ENCODE measurements at places on chromosomes 2 and 18.

GRCh38 chr2:156083763-156084493 lies 248.6 kb downstream of the NR4A2 start:
- DNase-seq, result no peak

GRCh38 chr2:120520454-120520853 lies 174.5 kb downstream of the INHBB start:
- DNase-seq, result no peak

DNA sequence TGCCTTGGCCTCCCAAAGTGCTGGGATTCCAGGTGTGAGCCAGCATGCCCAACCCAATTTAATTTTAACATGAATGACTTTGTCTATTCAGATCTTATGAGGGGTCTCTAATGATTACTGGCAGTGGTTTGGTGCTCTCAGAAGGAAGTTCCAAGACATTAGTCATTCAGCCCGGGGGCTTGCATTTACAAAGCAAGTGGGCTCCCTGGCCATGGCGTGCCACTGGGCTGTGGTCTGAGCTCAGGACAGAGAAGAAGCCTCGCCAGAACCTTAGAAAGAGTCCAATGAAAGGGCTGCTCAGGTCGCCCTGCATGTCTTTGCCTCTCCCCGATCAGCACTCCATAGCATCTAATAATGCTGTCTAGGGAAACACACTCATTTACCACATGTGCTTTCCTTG lies 182.6 kb upstream of the CHAC2 start:
- no peak for DNase-seq

DNA sequence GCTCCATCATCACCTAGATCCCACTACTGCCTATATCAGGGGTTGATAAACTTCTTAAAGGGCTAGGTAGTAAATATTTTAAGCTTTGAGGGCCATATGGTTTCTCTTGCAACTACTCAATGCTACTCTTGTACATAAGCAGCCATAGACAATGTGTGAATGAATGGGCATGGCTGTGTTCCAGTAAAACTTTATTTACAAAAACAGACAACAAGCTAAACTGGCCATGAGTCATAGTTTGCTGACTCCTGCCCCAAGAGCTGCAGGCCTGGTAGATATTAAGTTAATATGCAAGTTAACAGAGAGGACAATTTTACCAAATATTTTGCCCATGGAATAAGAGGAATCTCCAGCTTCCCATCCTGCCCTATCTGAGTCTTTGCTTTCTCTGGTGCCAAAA lies 29.8 kb upstream of the MYO3B start:
- no peak for DNase-seq

- DNase-seq, result peak; percentile 5
Measured at GRCh38 chr2:74317701-74318100, 25.5 kb downstream of the SLC4A5 start.

DNA sequence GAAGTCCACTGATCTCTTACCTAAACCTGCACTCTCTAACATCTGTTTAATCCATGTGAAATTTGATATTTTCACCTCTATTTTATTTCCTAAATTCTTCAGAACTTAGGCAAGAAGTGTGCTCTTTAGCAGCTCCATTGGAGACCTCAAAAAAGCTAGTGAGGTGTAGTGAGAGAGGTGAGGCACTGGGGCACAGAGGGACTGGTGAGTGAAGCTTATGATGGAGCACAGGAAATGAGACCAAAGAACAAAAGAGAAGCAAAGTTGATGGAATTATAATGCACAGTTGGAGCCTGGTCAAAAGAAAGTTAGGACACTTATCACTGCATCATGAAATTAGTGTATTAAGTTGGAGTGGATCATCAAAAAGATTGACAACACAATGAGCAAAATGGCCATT lies 1050.7 kb upstream of the NRXN1 start:
- peak; percentile 68 for DNase-seq

DNA sequence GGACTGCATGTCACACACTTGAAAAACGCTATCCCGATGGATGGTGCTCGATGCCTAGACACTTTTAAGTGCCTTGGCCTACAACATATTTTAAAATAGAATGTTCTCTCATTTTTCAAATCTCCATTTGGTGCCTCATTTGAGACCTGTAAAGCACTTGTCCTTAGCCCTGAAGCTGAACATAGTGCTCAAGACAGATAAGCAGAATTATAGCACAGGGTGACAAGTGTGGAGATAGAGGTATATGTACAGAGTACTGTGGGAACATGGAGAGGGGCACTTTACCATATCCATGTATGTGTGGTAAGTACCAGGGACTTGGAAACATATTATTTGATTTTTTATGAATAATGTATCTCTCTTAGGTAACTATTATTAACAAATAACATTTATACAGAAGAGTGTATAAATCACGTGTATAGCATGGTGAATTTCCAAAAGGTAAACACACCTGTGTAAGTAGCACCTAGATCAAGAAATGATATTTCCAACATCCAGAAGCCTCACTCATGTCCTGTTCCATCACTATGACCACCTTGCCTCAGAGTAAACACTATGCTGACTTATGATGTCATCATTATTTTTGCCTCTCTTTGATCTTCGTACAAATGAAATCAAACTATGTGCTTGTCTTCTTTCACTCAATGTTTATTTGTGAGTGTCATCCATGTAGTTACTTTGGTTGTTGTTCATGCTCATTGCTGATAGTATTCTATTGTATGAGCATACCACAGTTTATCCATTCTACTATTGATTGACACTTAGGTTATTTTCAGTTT lies 103.6 kb downstream of the BABAM2 start:
- DNase-seq, result no peak

DNA sequence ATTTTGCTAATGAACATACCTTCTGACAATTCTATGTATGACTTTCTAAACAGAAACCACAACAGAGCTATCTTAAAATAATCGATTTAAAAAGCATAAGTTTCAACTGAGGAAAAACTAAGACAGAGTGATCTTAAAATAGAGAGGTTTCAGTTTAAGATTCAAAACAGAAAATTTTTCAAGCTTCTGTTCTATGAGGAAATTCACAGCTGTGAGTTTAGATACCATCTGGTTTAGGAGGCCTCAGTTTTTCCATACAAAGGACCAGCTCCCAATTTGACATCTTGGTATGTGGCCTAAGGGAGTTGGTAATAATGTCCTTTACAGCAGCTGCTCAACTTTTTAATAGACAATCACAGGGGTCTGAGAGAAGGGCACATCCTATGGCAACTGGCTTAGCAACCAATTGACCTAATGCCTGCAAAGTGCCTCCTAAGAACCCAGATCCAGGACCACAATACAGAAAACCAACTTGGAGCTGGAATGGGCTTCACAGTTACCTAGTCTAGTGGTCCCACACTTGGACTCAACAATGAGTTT lies 39.7 kb downstream of the MDH1 start:
- DNase-seq, result no peak

- no peak for DNase-seq
Measured at GRCh38 chr18:37334631-37335408, 230.8 kb downstream of the CELF4 start.

- no peak for DNase-seq
Measured at GRCh38 chr18:69969491-69969890, 21.8 kb upstream of the CD226 start.

GRCh38 chr2:206159346-206160124 lies at the start of the genes EEF1B2 and NDUFS1:
EEF1B2 (plus strand) TSS chr2:206159895; CDS start chr2:206159980, 85 bp downstream.
NDUFS1 (minus strand) TSS chr2:206159444; CDS start chr2:206153678, 5,766 bp downstream.
- peak; percentile 95 for DNase-seq

- DNase-seq, result no peak
Measured at GRCh38 chr2:262117-262516, 1.7 kb downstream of the SH3YL1 start.

DNA sequence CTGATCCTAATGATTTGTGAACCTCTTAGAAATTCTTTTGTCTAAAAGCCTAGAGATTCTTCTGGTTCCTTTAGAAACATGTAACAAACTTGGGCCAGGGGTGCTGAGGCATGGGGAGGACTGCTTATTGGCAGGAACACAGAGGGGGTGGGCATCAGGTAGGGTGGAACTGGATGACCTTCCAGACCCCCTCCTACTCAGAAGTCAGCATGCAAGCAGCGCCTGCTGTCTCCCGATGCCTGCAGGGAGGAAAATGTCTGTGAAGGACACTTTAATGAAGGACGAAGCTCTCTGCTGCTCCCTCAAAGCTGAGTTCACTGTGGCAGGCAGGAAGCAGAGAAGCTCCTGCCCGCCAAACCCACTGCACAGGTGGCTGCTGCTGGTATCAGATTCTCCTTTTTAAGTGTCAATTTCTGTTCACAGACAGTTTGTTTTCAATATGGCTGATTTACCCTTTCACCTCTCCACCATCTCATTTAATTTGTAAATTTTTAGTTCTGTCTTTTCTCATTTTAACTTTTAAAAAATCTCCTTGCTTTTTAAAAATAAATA lies 19.4 kb downstream of the COA5 start:
- DNase-seq, result no peak

GRCh38 chr18:75802681-75803080 lies 375.2 kb upstream of the SMIM21 start:
- no peak for DNase-seq

- DNase-seq, result no peak
Measured at GRCh38 chr2:21891191-21891590, 767.4 kb downstream of the TDRD15 start.

- no peak for DNase-seq
Measured at GRCh38 chr2:8215982-8216381, 465.9 kb upstream of the ID2 start.

- DNase-seq, result no peak
Measured at GRCh38 chr2:77823028-77823427, 300.9 kb upstream of the LRRTM4 start.

GRCh38 chr2:1370461-1370860 lies 42.8 kb upstream of the TPO start:
- DNase-seq, result no peak

- DNase-seq, result no peak
Measured at GRCh38 chr2:113791697-113792590, 35.5 kb upstream of the SLC35F5 start.

- no peak for DNase-seq
Measured at GRCh38 chr2:80968450-80968849, 663.9 kb upstream of the LRRTM1 start.

DNA sequence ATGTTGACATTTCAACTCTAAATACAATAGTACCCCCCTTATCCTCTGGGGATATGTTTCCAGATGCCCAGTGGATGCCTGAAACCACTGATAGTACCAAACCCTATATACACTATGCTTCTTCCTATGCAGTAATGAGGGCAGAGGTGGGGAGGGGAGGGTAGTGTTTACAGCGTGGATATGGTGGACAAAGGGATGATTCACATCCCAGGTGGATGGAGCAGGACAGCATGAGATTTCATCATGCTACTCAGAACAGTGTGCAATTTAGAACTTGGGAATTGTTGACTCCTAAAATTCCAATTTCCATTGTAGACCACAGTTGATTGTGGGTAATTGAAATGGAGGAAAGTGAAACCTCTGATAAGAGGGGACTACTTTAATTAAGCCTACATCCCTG lies 75.4 kb downstream of the TSN start:
- no peak for DNase-seq

- DNase-seq, result no peak
Measured at GRCh38 chr2:181752301-181752700, 72.0 kb upstream of the NEUROD1 start.

GRCh38 chr2:170122883-170123547 lies 54.9 kb upstream of the MYO3B start:
- DNase-seq, result no peak

DNA sequence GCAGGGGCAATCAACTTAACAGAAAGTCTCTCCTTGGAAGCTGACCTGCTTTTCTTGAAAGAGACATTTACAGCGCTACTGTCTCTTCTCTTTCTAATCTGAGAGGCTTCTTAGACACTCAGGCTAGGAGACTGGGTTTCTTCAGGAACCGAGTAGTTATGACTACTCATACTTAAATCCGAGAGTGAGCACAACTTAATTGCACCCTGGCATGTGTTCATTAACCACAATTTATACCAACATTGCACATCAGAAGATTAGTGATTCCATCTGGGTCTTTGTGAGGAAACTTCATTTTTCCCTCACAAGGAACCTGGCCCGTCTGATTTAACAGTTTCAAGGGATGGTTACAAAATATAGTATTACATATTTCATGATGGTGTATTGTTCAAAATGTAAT lies 176.9 kb downstream of the UBE2E3 start:
- no peak for DNase-seq

DNA sequence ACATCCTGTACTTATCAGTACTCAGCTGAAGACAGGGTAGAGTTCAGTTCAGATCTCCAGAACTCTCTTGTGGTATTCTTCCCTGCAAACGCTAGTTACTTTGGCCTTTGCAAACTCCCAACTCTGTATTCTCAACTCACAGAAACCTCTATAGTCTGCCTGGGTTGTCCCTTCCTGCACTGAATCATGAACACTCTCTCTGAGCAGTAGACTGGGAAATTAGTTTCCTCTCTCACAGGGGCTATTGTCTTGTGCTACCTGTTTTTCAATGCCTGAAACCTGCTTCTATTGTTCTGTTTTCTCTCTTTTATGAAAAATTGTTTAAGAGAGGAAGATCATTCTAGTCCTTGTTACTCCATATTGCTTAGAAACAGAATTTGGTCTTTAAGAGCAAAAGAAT lies 134.7 kb downstream of the VIT start:
- DNase-seq, result no peak

GRCh38 chr2:218788529-218789255 lies 6.7 kb downstream of the CYP27A1 start:
- no peak for DNase-seq

DNA sequence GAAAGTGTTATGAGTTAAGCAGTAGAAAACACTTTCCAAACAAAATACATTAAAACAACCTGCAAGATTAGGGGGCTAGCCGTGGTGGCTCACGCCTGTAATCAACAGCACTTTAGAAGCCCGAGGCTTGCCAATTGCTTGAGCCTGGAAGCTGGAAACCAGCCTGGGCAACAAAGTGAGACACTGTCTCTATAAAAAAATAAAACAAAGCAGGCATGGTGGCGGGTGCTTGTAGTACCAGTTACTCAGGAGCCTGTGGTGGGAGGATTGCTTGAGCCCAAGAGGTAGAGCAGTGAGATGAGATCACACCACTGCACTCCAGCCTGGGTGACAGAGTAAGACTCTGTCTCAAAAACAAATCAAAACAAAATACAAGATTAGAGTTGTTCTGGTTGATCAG lies 208.3 kb downstream of the ERBB4 start:
- DNase-seq, result no peak

DNA sequence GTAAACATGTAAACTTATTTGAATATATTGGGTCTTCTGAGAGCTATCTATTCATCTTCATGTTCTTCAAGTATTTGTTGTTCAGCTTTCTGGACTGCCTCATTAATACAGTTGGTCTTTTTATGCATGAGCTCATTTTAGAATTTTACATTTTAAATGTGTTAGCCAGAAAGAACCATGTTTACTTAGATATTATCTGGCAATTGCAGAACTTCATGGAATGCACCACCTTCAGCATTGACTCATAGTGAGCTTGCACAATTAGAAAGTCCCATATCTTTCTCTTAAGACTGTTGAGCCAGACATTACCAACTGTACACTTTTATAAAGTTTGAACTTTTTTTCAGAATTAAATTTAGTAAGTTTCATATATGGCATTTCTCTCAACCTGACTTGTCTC lies 536.7 kb downstream of the RIT2 start:
- DNase-seq, result no peak

- DNase-seq, result no peak
Measured at GRCh38 chr2:126778561-126779501, 119.9 kb upstream of the TEX51 start.
